ENCODE measurements at places on chromosomes 5 and 9.

GRCh38 chr5:92435781-92436180 is 1052.7 kb upstream of the ARRDC3 start:
- DNase-seq, result no peak

GRCh38 chr9:134187110-134187531 is 22.8 kb upstream of the RNU6ATAC start:
- DNase-seq, result no peak

DNA sequence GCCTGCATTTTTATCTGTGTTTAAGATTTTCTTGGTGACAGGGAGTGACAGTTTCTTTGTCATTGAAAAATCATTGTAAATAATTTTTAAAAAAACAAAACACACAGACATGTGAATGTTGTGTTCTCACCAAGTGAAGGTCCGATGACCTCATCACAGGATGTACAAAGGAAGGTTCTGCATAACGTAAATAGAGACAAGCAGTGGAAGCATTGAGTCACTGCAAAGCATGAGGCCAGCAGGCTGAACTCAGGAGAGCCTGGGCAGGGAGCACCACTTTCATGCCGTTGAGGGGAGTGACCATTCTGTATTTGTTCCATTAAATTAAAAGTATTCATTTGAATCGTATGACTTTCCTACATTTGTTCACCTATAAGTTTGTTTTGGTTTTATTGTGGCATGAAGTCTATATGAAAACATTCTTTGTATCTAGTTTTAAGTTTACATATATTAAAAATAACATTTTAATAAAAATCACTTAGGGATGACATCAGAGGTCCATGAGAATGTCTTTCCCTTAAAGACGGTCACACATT is 70.4 kb upstream of the TLE1 start:
- no peak for DNase-seq

DNA sequence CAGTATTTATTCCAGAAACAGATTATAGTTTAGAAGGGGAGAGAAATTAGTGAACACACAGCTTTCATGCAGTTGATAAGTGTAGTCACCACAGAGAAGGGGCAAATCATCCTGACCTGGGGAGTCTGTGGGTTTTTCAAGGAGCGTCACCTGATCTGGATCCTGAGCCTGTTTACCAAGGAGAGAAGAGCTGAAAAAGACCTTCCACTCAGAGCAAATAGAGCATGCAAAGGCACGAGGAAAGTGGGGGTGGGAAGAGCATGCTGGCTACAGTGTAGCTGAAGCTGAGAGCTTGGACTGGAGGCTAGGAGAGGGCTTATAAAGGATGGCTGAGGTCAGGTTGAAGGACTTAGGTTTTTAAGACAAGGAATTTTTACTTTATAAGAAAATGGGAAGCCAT is 30.4 kb downstream of the ACO1 start:
- no peak for DNase-seq

DNA sequence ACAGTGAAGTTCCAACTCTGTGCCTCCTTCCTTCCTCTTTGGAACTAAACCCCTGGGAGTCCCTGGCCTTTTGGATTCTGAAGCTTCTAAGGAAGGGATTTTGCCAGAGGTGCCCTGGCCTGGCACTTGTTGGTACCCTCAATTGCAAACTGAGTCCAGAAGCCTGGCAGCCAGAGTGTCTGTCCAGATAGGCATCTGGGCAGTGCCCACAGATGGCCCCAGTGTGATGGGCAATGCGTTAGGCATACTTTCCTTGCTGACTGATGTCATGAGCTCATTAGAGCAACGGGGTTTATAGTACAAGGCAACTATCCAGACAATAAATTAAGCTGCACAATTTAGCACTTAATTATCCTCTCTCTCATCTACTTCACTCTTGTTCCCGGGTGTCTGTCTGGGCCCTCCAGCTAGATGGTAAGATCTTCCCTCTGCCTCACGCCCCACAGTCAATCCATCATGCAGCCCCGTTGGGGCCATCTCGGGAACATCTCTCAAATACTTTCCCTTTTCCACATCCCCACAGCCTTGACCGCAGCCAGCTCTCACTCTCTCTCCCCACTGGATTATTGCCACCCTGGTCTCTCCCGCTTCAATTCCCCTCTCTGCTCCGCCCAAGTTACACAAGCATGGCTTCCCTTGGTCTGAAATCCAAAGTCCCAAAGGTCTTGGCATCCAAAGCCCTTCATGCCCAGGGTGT is 157.5 kb upstream of the SMIM23 start:
- no peak for DNase-seq

GRCh38 chr9:125415583-125416460 is 154.2 kb downstream of the GAPVD1 start:
- DNase-seq, result no peak

DNA sequence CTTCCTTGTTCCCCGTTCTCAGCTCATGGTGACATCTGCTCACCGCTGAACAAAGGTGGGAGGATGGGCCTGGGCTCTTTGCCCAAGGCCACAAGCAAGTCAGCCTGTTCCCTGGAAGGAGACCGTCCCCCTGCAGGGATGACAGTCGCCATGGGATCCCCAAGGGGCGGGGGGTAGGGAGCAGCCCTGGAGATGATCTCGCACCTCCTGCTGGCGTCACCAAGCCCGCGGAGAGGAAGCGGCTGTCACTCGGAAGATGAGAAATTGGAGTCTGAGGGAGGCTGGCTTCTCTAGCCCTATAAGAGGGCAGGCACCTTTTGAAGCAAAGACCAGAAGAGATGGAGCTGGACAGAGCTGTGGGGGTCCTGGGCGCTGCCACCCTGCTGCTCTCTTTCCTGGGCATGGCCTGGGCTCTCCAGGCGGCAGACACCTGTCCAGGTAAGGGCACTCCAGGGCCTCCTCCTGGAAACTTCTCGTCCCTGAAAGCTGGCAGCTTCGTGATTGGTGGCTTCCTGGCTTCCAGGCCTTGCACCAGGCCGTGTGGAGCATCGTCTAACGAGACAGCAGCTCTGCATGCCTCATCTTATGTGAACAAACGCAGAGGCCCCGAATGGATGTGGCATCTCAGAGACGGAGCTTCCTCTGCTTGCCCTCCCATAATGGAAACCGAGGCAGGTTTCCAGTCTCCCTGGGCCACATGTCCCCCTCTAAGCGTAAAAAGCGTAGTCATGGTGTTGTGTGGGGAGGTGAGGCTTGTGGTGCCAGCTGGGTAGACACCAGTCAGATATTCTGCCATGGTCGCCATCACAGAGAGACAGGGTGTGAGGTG is at the start of gene FCN2:
TSS of gene FCN2 (plus strand) at position 327 of the 829 bp plus-strand sequence. CDS start at position 339, 12 bp downstream.
- DNase-seq, result no peak

DNA sequence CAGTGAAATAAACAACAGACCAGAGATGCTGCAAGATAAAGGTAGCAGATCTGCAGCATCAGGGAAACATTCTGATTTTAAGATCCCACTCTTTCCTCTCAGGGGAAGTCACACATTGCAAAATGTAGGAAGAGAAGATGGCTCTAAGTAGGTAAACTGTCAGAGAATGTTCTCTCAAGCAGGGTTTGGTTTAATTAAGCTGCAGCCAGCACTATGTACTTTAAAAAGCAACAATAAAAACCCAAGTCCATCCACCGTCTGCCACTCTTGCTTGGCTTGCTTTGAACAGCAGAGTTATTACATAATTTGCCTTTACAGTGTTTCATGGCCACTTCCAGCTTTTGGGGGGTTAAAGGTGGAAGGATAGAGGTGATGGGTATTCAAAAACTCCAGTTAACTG is 343.2 kb upstream of the DAP start:
- no peak for DNase-seq

- no peak for DNase-seq
Measured at GRCh38 chr5:66894480-66895240, 298.5 kb downstream of the MAST4 start.

- no peak for DNase-seq
Measured at GRCh38 chr5:149268928-149269557, 2.6 kb upstream of the AFAP1L1 start.

- DNase-seq, result no peak
Measured at GRCh38 chr5:132764051-132764450, 13.0 kb downstream of the SEPTIN8 start.

DNA sequence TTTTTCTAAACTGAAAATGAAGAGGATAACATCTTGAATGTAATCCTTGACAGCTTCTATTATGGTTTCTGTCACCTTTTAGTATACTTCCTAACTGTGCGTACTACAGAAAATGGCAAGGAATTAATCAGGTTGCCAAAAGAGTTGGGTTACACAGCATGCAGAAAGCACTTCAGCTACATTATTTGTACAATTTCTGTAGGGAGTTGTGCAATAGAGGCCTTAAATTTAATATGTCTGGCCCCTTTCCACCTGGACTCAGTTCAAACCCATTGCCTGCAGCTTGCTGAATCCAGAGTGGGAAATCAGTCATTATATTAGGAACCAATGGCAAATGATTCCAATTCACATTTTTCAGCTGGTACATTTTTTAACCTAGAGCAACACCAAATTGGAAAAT is 549.7 kb downstream of the CSNK1G3 start:
- DNase-seq, result no peak

DNA sequence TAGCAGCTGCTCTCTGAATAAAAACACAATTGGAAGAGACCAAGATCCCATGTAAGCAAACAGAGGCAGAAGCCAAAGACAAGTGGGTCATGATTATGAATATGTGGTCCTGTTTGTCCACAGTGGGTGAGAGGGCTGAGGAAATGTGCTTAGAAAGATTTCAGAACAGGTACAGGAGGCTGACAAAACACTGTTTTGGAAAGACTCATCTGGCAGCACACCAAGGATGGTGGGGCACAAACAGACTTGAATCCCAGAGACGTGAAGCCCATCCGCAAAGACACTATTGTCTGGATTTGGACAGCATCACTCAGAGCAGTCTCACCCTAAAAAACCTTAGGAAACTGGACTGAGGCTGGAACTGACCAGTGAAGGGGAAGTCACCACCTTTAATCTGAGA is 85.0 kb downstream of the ADRB2 start:
- DNase-seq, result no peak

DNA sequence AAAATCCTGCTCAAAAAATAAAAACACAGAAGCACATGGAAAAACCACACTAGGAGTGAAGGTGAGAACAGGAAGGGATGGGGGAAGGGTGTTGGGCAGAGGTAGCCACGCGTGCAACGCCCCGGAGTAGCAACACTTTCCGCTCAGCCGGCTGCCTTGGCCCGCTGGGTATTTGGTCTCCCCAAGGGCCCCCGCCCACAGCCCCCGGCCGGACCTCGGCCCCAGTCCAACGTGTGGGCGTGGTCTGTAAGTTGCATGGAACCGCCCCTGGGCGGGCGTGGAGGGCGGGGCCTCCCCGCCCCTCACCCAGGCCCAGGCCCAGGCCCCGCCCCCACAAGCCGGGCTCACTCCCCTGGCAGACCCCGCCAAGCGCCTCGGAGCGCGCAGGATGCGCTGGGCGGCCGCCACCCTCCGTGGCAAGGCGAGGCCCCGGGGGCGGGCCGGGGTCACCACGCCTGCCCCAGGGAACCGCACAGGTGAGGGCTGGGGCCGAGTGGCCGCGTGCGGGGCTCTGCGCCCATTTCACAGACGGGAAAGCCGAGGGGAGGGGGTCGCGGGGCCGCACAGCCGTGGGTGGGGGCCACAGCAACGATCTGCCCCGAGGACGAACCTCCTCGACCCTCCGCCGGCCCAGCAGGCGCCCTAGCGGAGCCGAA is at the start of gene SUSD3:
TSS of gene SUSD3 (plus strand) at position 347 of the 656 bp plus-strand sequence. CDS start at position 389, 42 bp downstream.
- DNase-seq, result peak; percentile 53

DNA sequence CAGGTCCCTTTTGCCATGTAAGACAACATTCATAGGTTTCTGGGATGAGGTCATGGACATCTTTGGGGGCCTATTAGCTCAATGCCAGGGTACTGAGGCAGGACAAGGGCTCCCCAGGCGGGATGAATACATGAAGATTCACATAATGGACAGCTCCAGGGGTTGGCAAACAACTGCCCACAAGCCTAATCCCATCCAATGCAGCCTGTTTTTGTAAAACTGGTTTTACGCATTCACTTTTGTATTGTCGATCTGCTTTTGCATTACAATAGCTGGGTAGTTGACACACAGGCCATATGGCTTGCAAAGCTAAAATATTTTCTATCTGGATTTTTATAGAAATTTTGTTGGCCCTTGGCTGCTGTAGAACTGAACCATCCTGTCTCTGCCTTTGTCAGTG is 248.5 kb upstream of the PANK3 start:
- DNase-seq, result no peak

GRCh38 chr5:135850231-135850630 is 15.8 kb downstream of the SLC25A48 start:
- no peak for DNase-seq

GRCh38 chr9:37922363-37923117 is 18.6 kb upstream of the SLC25A51 start:
- no peak for DNase-seq

GRCh38 chr9:133758228-133758627 is 20.1 kb upstream of the SARDH start:
- no peak for DNase-seq

- no peak for DNase-seq
Measured at GRCh38 chr9:21904776-21905175, 89.4 kb downstream of the CDKN2A start.

GRCh38 chr5:83844449-83845068 is 123.9 kb upstream of the HAPLN1 start:
- no peak for DNase-seq

DNA sequence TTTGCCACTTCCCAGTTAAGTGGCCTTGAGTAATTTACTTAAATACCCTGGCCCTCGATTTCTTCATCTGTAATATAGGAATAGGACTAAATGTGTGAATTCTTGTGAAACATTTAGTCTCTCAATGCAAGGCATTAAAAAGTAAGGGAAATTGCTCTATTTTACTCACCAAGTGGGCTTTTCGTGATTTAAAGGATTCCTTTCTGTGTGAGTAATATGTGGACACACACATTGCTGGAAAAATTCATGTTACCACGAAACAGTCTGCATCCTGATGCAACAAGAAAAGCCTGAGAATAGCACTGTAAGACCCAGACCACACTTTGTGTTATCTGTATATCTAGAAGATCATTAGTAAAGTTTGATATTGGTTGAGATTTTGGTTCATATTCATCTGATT is 1243.0 kb upstream of the CDH9 start:
- no peak for DNase-seq

- no peak for DNase-seq
Measured at GRCh38 chr9:8838136-8838535, 1038.6 kb upstream of the DMAC1 start.

- DNase-seq, result no peak
Measured at GRCh38 chr9:138043411-138044345, 166.1 kb downstream of the CACNA1B start.

GRCh38 chr9:18382243-18382642 is 91.7 kb upstream of the ADAMTSL1 start:
- no peak for DNase-seq

DNA sequence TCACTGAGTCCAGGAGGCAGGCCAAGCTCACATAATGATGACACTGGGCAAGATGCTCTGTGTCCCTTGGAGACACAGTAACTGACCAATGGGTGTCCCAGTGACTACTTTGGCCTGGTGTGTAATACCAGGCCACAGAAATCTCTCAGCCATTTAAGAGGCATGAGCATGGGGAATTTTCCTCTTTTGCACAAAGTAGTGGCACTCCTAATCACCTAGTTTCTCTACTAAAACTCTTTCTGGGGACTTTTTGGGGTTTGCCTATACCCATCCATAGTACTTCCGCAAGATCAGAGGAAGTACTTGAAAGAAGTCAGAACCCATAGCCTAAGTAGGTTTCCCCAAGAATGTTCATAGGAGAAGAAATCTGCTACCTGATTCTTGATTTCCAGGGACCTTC is 161.9 kb downstream of the ARSB start:
- DNase-seq, result no peak

All from activated CD4-positive, alpha-beta T cell treated with anti-CD3 and anti-CD28 coated beads for 24 hours (primary cell).